ENCODE measurements at places on chromosomes 7 and 10.

GRCh38 chr7:45456105-45456504 is 118.1 kb upstream of the ADCY1 start:
- DNase-seq, result no peak

DNA sequence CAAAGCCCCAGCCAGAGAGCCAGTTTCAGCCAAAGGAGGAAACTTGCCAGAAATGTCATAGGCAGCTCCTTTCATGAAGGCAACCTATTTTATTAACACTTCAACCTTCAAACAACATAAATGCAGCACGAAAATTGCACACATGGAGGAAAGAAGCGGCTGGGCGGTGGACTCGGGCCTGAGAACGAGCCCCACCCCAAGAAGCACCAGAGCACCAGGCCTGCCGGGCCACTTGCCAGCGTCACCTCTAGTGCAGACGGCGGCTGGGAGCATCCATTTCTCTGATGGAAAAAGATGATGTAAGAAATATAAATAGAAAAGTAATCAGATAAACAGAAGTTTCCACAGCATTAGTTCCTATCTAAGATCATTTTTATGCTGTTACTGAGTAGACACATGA is 100.0 kb downstream of the TCERG1L start:
- DNase-seq, result no peak

DNA sequence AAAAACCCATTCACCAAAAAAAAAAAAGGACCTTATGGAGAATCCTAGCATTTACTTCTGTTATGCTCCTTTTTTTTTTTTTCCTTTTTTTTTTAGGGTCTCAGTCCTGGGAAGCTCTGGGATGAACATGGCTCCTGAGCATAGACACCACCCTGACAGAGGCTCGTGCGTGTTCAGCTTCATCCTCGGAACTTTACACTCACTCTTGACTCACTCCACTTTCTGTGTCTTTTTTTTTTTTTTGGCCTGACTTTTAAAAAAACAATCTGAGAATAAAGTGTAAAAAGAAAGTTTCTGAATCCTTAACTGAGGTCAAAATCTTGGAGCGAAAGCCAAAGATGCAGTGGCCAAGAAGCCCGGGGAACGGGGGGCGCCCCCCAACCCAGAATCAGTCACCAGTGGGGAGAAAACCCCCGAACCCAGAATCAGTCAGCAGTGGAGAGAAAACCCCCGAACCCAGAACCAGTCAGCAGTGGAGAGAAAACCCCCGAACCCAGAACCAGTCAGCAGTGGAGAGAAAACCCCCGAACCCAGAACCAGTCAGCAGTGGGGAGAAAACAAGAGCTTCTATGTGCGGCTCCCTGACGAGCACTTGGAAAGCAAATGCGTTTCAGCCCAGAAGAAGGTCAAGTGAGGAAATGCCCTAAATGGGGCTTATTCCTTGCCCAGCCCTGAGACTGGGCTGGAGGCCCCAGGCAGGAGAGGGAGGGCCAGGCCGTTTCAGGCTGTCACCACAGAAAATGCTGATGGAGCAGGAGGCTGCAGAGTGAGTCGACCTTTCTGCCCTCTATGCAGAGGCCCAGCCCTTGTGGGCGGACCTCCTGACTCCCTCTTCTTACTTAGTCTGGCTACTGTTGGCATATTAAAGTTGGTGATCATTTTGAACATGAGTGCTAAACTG is 19.0 kb upstream of the PFKP start:
- no peak for DNase-seq

DNA sequence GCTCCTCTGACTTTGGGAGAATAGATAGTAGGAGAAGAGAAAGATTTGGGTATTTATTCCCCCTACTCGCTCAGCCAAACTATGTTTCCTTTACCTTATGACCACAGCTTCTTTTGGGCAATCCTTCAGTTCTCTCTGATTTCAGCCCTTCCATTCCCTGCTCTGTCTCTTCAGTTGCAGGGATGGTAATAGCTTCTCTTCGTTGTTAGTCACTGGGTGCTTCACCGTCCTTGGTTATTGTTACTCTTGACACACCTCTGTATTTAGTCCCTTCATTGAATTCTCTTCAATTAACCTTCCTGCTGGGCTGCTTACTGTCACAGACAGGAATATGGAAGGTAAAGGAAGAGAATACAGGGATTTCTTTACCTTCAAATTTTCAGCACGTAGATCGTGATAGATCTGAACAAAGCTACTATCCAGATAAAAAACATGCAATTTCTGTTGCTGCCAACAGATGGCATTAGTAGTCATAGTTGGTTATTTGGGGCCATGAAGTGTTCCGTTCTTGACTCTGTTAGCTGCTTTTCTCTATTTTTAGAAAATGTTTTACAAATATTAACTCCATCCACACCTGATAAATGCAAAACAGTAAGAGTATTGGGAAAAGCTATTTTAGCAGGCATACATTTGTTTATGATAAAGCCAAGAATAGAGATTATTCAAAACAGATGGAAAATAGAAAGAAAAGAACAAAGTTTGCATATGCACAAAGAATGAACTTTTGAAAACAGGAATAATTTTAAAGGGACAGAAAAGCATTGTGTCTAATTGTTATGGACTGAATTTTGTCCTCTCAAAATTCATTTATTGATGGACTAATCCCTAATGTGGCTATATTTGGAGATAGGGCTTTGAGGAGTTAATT is 14.0 kb upstream of the PTTG1IP2 start:
- DNase-seq, result no peak

GRCh38 chr7:70533614-70534013 is 598.3 kb upstream of the GALNT17 start:
- DNase-seq, result no peak

DNA sequence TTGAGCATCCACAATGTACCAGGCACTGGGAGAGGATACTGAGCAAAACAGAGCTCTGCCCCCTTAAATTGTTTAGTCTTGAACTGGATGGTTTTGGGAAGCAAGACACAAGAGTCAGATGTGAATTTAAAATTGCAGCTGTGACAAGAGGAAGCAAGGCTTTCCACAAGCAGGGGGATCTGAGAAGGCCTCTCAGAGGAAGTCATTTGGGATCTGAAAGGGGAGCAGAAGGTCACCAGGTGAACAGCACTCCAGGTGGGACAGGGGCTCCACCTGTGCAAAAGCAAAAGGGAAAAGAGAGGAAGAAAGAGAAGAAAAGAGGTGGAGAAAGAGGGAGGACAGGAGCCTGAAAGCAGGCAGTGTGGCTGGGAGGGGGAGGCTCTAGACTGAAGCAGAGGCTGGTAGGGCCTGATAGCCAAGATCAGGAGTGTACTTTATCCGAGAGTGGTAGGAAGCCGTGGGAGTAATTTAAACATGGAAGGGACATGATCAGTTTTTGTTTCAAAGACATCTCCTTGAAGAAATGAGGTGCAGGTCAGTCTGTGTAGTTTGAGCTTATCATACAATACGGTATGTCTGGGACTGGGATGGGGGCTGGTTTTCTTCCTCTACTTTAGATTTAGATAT is 76.1 kb upstream of the DUSP5 start:
- DNase-seq, result no peak

GRCh38 chr10:5565205-5565545 is 40.4 kb downstream of the CALML3 start:
- no peak for DNase-seq

DNA sequence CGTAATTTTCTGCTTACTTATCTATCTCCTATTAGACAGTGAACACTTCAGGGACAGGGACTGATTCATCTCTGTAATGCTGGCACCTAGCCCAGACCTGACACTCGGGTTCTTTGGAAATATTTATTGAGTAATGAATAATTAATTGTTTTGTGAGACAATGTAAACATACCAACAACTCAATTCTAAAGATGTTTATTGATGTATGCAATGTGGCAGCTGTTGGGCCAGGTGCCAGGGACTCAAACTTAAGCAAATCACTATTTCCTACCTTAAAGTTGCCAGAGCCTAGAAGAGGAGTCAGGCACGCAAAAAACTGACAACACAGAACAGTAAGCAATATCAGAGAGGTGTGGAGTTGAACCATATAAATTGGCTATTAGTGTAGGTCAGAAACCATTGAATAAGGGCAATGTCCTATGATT is 63.6 kb upstream of the BMPER start:
- no peak for DNase-seq

DNA sequence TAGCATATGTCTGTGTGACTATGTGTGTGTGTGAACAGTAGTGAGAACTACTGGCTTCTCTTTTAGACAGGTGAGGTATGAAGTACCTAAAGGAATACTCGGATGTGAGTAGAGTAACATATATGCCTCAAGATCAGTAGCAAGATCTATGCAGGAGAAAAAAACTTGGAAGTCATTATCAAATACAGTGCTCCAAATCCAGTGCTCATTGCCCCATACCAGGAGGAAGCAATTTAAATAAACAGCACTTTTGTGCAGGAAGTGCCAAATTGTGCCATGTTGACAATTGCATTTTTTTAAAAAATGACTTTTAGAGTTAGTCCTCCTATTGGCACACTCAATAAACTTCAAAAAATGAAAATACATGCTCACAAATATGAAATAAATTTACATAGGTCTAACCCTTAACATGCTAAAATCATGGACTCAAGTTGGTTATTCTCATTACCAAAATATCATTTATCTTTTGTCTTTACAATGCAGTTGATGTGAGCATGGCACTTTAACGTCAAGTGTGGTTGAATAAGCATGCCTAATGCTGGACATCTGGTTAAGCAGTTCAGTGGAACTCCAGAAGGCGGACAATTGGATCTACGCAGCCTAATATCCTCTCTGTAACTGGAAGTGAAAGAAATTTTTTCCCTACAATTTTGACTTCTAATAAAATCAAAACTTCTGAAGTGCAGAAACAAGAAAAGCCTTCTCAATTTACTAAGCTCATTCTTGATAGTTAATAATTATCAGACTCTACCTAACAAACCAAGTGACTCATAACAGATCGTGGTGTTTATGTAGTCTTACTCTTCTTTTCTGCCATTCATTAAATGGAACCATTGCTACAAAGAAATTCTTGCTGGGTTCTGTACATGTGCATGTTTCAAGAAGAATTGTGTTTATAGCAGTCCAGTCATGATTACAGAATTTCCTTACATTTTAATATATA is 195.2 kb downstream of the MDFIC start:
- DNase-seq, result no peak

GRCh38 chr7:1942243-1942940 is 272.3 kb downstream of the ELFN1 start:
- no peak for DNase-seq

GRCh38 chr7:1046722-1047679 is 2.7 kb downstream of the GPR146 start:
- peak; percentile 55 for DNase-seq

DNA sequence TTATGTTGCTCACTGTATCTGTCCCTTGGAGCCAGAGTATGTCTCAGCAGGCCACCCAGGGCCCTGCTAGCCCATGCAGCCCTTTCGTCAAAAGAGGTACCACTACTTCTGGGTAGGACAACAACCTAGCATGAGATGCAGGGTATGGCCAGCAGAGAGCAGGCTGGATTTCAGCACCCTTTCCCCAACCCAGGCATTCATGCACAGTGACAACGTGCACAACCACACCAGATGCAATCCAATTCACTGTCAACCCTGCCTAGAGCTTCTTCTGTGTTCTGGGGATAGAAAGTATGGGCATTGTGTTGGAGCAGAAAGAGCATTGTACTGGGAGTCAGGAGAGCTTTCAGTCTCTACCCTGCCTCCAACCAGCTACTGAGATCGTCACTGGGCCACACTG is 37.9 kb downstream of the JAZF1 start:
- DNase-seq, result no peak

GRCh38 chr10:88901206-88901983 is 21.4 kb downstream of the STAMBPL1 start:
- no peak for DNase-seq

- no peak for DNase-seq
Observed at GRCh38 chr10:33832124-33832787, 497.8 kb upstream of the NRP1 start.

DNA sequence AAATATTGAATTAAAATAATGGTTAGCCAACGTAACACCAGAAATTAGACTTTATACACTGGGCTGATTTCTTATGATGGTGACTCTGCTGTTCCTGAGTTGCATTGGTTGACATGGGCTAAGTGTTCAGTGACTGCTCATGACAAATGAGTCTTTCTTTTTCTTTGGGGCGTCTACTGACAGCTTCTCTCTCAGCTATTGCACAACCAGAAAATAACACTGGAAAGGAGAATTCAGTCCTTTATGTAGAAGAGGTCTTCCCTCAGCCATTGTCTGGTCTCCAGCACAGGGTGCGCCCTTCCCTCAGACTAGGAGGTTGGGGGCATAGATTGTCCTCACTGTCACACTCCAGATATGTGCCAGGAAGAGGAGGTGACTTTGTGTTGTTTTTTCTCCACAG is 21.6 kb downstream of the PNLIP start:
- DNase-seq, result no peak

GRCh38 chr10:93755443-93756116 is 2.2 kb upstream of the LGI1 start:
- no peak for DNase-seq

DNA sequence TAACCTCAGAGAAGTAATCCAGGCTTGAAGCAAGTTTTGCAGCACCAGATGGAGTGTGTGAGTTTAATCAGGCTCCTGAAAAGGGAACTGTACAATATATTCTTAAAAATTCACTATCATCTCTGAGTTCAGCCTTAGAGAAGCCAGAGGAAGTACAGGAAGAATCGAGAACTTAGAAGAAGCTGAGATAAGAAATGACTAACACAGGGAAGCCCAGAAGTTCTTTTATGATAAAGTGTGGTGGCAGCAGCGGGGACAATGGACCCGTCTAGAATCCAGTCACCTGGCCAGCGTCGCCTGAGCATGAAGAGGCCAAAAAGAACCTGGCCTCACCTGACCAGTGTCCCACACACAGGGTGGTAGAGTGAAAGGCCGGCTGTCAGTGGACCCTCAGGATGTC is 161.0 kb downstream of the USP6NL start:
- no peak for DNase-seq

DNA sequence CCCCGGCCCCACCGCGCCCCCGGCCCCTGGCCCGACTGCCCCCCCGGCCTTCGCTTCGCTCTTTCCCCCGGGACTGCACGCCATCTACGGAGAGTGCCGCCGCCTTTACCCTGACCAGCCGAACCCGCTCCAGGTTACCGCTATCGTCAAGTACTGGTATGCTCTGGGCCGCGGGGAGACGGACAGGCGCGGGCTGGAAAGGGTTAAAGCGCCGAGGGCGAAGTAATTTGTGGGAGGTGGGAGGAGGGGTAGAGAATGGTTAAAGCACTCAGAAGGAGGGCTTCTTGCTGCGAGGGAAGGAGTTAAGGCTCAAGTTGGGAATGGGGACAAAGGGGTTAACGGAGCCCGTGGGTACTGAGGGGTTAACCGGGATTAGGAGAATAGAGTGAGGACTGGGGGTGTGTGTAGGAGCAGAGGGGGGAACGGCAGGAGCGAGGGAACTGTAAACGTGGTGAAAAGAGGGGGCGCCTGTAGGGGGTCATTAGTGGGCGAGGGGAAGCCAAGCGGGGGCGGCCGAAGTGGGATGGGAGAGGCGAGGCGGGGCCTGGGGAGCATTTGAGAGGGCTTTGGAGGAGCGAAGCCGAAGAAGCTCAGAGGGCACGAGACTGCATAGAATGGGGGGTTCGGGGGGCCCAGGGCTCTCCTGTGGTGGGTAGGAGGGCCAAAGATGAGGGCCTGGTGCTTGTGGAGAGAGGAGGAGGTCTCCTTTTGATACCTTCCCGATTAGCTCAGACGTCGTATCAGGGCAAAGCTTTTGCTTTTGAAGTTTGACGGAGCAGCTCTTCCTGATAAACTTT is 605 bp downstream of the SUFU start:
- peak; percentile 10 for DNase-seq

- DNase-seq, result no peak
Observed at GRCh38 chr10:80598951-80599350, 61.2 kb downstream of the SH2D4B start.

All from T follicular helper cell (primary cell).